Left renal cortex interstitium (tissue), 4 donors: ENCODE measurements at places on chromosomes 3 and 15. TPM values are rescaled to one million over a fixed set of nuclear protein-coding genes. Genes with fewer than 3 reads are reported as not detected.

CCDC54 gene
- not detected for polyA plus RNA-seq

GRCh38 chr15:43070893-43071292 lies 34.9 kb downstream of the UBR1 start:
- no peak for DNase-seq

TMEM212 gene
- 0.35 TPM for polyA plus RNA-seq

SPRED1 gene
- 28.1 TPM for polyA plus RNA-seq

GPR87 gene
- polyA plus RNA-seq = not detected

CIB1 gene
- 52.3 TPM for polyA plus RNA-seq
